Right ventricle myocardium inferior (tissue), 1 donor: ENCODE measurements at places on chromosomes 12 and 14. TPM values are rescaled to one million over a fixed set of nuclear protein-coding genes. Genes with fewer than 3 reads are reported as not detected.

GRCh38 chr14:55059333-55059732 lies 7.9 kb downstream of the MAPK1IP1L start:
- no peak for DNase-seq

Gene ADAM20
- total RNA-seq = 0.35 TPM

Gene LPAR5
- total RNA-seq = 7.5 TPM

GRCh38 chr12:49929581-49929980 lies 21.0 kb upstream of the AQP2 start:
- DNase-seq = no peak

- DNase-seq = no peak
Observed at GRCh38 chr12:11705010-11705409, 55.5 kb downstream of the ETV6 start.

Gene DPY19L2
- 41.0 TPM for total RNA-seq

DNA sequence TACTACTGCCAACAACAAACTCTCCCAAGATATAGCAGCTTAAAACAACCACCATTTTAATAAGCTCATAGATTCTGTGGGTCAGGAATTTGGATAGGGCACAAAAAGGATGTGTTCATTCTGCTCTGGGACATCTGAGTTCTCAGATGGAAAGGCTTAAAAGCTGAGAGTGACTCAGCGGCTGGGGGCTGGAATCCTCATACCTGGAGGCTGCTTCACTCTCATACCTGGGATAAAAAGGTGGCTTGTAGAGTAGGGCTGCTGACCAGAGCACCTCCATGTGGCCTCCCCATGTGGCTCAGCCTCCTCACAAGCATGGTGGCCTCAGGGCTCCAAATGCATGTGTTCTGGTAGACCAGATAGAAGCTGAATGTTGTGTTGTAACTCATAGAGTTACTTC lies 20.2 kb upstream of the PELI2 start:
- no peak for DNase-seq

- no peak for DNase-seq
Observed at GRCh38 chr12:43282106-43282505, 269.9 kb downstream of the ADAMTS20 start.

DNA sequence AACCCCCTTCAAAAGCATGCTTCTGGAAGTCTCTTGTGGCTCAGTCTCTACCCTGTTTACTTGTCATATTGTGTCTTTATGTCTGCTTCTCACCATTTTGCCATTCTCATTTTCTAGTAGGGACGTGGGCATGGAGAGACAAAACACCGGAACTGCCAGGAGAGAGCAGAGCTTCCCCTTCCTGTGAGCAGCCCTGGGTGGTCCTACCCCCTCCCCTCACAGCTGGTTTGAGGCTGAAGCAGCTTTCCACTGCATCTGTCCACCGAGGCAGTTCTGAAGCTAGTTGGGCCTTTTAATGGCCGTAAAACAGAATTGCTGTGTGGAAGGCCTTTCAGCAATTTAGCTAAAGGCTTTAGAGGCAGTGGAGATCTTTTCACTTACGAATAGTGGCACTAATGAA lies 77.0 kb downstream of the PELI2 start:
- DNase-seq = no peak

DNA sequence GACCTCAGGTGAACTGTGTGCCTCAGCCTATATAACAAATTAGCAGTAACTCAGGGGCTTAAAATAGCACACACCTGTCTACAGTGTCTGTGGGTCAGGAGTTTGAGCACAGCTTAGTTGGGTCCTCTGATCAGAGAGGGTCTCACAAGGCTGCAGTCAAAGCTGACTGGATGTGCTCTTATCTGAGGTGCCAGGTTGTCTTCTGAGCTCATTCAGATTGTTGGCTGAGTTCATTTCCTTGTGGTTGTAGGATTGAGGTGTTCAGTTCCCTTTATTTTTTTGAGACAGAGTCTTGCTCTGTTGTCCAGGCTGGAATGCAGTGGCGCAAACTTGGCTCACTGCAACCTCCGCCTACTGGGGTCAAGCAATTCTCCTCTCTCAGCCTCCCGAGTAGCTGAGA lies 164.7 kb downstream of the ADCK1 start:
- DNase-seq = no peak

- no peak for DNase-seq
Observed at GRCh38 chr12:11545484-11546330, 103.8 kb upstream of the ETV6 start.

GRCh38 chr12:32265951-32266350 lies 133.4 kb upstream of the FGD4 start:
- no peak for DNase-seq

DNA sequence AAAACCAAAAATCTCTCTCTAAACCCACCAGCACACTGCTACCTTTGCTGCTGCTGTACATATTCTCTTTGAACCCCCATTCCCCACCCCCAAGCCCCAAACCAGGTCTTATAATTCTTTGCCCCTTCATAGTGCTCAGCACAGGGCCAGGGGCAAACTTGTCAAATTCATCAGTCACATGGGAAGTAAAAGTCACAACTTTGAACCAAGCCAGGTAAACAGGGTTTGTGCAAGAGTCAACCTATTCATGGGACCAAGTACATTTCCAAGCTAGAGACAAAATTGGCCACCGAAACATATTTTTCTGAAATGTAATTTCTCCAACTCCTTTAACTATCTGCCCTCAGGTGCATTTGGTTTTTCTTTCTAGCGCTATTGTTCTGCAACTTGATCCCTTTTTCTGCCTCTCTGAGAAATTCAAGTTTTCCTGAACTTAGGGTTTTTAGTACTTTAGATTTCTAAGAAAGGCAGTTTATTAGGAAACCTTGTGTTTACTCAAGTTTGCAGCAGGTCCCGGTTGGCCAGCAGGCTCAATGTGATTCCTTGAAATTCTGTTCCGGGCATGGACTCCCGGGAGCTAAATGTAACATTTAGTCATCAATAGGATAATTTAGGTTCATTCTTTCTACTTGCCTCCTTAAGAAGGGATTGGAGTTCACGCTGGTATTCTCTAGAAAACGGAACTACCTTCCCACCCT lies 230.5 kb downstream of the EFCAB11 start:
- DNase-seq = no peak

DNA sequence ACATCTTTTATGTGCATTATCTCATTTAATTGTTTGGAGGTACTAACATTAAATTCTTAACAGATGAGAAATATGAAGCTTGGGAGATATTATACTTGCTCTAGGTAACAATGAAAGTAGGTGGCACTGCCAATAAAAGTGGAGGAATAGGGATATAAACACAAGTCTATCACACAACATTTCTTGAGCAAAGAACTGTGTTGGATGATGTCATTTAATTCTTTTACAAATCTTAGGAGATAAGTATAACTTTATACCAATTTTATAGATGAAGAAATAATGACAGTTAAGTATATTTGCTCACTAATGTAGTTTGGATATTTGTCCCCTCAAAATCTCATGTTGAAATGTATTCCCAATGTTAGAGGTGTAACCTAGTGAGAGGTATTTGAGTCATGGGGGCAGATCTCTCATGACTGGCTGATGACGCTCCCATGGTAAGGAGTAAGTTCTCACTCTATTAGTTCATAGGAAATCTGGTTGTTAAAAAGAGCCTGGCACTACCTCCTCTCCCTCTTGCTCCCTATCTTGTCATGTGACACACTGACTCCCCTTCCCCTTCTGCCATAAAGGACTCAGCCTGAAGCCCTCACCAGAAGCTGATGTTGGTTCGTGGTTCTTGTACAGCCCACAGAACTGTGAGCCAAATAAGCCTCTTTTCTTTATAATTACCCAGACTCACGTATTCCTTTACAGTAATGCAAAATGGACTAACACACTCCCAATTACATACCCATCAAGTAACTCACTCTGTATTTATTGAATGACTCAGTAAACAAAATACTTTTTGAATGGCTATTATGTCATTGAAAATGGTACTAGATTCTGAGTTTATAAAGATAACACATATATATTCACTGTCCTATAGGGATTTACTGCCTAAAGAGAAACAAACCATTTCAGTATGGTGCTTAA lies 146.8 kb upstream of the KITLG start:
- DNase-seq = no peak

Gene SRRM4
- 0.43 TPM for total RNA-seq
